ENCODE measurements at places on chromosomes 3 and 15.

DNA sequence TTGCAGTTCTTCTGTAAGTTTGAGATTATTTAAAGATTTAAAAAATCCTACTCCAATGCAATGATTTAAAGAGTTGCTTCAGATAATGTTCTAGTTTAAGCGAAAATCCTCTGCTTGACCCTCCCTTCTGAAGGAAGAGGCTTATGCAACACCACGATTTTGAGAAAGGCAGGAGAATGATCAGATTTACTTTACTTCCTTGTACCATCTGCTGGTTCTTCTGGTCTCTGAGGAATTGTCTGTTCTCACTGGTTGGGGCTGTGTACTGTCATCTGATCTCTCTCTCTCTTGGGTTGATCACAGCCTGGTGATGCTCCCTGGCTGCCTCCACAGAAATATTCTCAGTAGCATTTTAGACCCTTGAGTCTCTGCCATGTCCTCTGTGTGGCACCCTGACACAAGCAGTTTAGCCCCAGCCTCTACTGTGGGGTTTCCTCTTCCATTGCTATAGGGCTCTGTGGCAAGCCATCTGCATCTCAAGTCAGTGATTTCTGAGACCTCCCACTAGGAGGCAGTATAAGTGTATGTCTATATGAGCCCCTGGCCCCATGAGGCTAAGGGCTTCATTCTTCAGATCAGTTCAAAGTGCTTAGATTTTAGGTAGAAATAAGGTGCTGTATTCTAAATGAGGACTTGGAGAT is 50.8 kb upstream of the PLAAT1 start:
- no peak for DNase-seq

- DNase-seq = no peak
Measured at GRCh38 chr15:80441714-80442113, 37.5 kb downstream of the ARNT2 start.

- DNase-seq = no peak
Measured at GRCh38 chr3:167859610-167860009, 124.1 kb downstream of the SERPINI1 start.

- DNase-seq = no peak
Measured at GRCh38 chr3:112456147-112456546, 43.1 kb downstream of the BTLA start.

- DNase-seq = no peak
Measured at GRCh38 chr3:4019501-4019900, 220.3 kb downstream of the LRRN1 start.

GRCh38 chr3:129289201-129289921 is 10.7 kb downstream of the HMCES start:
- no peak for DNase-seq

DNA sequence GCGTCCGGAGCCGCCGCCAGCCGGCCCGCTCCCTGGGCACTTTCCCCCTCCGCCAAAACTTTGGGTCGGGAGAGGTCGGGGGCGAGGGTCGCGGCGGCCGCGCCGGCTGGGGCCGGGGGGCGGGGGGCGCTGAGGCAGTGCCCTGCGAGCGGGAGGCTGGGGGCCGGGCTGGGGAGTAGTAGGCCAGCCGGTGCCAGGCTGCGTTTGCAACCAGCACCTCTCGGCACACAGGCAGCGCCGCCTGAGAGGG is 452 bp downstream of the BBX start:
- no peak for DNase-seq

- peak; percentile 10 for DNase-seq
Measured at GRCh38 chr3:129605922-129606635, 397 bp downstream of the PLXND1 start.

GRCh38 chr15:90883976-90884718 is at the start of gene FES:
Gene FES, plus strand, starts transcription at chr15:90884504. Its CDS starts 542 bp downstream, at chr15:90885046.
- DNase-seq = no peak

DNA sequence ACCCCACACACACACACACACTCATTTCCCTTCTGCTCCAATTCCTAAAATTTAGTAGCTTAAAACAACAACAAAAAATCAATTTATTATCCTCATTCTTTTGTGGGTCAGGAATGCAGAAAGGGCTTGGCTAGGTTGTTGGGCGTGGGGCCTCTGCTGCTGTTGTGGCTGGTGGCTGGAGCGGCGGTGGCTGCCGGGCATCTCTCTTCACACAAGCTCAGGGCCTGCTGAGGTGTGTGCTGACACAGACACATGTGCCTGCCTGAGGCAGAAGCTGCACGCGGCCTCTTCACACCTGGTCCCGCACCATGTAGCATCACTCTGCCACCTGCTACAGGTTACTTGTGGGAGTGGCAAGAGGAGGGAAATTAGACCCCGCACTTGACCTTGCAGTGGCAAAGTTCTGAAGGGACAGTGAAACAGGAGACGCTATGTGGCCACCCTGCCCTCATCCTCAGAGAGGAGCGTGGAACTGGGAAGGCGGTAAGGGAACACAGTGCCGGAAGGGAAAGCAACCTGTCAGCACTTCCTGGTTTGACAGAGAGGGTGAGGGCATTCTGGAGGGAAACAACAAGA is 64.0 kb upstream of the PRR20G start:
- DNase-seq = no peak

GRCh38 chr15:78389322-78389721 is 48.7 kb upstream of the IREB2 start:
- no peak for DNase-seq

DNA sequence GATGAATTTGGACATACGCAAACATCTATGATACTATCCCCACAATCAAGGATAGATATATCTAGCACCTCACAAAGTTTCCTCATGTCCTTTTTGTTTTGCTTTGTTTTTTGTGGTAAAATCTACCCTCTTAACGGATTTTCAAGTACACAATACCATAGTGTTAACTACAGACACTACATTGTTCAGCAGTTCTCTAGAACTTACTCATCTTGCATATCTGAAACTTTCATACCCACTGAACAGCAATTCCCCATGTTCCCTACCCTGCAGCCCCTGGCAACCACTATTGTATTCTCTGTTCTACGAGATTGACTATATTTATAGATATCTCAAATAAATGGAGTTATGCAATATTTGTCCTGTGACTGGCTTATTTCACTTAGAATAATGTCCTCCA is 58.1 kb upstream of the TJP1 start:
- DNase-seq = no peak

- no peak for DNase-seq
Measured at GRCh38 chr3:182292591-182292990, 500.7 kb upstream of the ATP11B start.

DNA sequence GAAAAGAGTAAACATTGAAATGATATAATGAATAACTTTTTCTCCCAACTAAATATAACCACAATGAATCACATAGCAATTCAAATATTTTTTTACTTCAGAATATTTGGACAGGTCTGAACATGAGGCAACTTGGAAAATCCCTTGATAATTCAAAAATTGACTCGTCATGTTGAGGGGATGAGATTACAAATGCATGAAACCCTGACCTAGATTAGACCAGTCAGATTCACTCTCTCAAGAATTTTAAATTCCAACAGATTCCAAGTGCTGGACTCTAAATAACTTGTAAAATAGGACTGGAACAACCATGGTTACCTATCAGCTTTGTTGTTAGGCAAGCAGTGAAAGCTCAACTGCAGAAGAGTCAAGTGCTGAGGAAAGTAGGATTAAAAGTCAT is 317.5 kb downstream of the GBE1 start:
- DNase-seq = no peak

- no peak for DNase-seq
Measured at GRCh38 chr3:119322021-119322834, 28.0 kb downstream of the ARHGAP31 start.

GRCh38 chr15:41205315-41205714 is 25.2 kb downstream of the EXD1 start:
- DNase-seq = no peak

DNA sequence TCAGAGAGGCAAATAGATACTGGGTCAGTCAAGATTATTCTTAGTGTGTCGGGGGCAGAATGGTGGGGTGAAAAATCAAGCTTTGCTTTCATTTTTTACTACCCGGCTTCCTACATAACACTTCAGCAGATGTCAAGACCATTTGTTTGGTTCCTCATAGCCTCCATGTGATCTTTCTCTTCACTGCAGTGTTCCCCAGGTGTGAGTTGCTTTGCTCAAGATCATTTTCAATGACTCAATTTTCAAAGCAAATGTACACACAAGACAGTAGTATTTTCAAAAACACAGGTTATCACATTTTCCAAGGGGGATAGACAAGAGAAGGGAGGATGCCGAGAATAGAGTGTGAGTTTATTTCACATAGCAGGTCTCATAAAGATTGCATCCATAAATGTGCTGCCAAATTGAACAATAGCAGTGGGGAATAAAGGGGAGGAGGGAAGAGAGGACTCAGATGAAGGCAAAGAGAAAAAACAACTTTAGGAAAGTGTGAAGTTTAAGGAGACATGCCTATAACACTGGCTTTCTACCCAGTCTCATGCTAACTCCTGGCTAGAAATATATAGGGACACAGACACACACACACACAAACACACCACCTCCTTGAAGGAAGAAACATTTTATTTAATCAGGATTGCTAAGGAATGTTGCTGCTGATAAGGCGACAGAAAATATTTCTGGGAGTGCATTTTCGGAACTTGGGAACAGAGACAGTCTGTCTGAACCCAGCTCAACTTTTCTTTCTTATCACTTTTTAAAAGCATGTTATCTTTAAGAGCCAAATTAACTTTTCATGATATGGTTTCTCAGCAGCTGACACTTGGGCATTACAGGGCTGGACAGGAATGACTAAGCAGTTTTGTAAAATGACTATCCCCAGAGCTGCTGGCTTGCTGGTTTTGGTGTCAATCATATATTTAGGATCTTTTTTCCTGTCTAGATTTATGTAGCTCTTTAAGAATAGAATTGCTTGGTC is 402.4 kb downstream of the RBMS3 start:
- no peak for DNase-seq

DNA sequence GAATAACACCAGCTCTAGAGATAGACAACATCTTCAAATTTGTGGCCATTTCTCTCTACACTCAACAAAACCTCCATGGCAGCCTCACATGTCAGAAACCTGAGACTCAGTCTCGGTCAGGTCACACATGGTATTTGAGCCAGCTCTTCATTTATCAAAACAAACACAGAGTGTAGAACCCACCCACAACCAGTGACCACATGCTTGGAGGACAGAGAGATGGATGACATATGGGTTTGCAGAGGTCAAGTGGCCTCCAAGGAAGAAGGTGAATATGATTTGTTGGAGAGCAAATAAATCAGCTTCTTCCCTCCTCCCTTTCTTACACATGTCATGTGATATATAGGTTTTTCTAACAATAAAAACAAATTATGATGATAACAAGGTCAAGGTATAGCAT is 278.1 kb upstream of the LRTM1 start:
- DNase-seq = no peak

- no peak for DNase-seq
Measured at GRCh38 chr15:70111203-70112073, 13.7 kb upstream of the TLE3 start.

GRCh38 chr15:29859973-29860715 is 37.9 kb upstream of the TJP1 start:
- DNase-seq = no peak

- no peak for DNase-seq
Measured at GRCh38 chr3:192655040-192655439, 72.3 kb downstream of the FGF12 start.

GRCh38 chr15:21261396-21261964 is 178.8 kb downstream of the POTEB3 start:
- DNase-seq = no peak

GRCh38 chr15:40836020-40836419 is 7.5 kb upstream of the PPP1R14D start:
- DNase-seq = no peak

DNA sequence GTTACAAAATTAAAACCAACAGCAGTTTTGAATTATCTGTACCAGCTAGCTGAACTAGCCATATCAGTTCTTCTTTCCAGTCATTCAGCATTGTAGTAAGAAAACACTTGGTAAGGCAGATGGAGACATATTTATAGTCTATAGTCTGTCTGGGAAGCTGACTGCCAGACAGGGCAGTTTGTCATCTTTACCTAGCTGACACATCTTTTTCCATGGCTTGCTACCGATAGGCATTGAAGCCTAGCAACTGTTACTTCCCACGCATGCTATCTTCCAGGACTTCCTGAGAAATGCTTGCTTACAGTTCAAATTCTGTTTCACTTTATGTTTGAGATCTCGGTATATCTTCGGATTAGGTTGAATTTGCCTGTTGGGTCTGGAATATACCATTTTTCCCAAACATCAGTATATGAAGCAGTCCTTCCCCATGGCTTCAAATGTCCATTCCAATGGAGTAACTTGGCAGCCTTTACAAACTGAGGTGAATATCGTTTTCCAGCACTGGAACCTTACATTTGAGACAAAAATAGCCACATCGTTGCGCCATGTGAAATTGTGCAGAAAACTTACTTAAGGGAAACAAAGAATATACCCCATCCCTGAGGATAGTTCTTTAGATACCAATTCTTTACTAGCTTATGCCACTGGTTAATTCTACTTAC is 8.8 kb downstream of the GNL3 start:
- DNase-seq = no peak

DNA sequence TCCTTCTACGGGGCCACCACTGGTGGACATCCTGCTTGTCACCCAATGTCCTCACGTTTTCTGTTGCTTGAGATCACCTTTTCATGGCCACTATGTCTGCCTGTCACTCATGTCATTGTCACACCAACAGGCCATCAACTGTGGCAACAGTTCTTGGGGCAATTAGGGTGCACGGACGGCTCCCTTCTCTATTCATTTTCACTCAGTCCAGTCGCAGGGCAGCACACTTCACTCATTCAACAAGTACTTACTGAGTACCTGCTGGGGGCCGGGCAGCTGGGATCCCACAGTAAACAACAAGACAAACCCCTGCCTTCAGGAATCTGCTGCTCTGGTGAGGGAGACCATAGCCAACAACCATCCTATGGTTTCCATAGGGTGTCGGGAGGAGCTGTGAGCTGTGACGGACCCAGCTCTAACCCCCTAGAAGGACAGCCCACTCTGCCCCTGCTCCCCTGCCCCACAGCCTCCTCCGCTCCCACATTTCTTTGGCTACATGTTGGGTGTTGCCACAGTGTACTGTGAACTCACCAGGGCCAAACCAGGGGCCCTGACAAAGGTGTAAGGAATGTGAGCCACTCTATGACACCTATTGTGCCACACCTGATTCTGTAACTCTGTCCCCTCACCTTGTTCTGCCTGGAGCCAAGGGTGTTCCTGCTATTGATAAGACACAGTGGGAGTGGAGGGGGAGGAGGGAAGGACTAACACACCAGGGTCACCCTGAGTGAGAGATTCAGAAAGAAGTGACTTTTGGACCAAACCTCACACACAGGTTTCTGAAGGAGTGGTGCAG is 1.9 kb downstream of the VILL start:
- no peak for DNase-seq

DNA sequence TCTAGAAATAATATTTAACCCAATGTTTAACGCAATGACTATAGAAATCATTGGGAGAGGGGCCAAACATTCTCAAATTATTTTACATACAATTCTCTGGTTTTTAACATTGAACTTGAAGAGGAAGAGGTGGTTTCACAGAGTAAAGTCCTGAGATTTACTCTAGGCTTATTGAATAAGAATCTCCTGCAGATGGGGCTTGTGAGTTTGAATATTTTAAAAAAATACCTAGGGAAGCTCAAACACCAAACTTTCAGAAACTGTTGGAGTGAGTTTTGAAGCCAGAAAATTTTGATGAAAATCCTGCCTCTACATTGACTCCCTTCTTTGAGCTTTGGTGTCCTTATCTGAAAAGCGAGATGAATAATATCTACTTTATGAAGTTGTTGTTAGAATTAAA is 906.6 kb downstream of the TUSC7 start:
- DNase-seq = no peak

GRCh38 chr3:177536873-177537272 is 339.6 kb upstream of the TBL1XR1 start:
- DNase-seq = no peak

- no peak for DNase-seq
Measured at GRCh38 chr3:178302966-178303930, 233.0 kb upstream of the KCNMB2 start.

Data from stimulated activated CD8-positive, alpha-beta memory T cell treated with anti-CD3 and anti-CD28 coated beads, Interleukin-15, amount 100 ng/mL, for 4 hours (primary cell).